Transverse colon (tissue), 4 donors: ENCODE measurements at places on chromosomes 16 and 17.

- DNase-seq: no peak
- H3K27me3 ChIP-seq: no peaks in the 10 kb centered on the region
- no peaks in the 10 kb centered on the region for H3K36me3 ChIP-seq
- no peaks in the 10 kb centered on the region for H3K4me1 ChIP-seq
Measured at GRCh38 chr16:24723663-24724062, 5.8 kb upstream of the TNRC6A start.

DNA sequence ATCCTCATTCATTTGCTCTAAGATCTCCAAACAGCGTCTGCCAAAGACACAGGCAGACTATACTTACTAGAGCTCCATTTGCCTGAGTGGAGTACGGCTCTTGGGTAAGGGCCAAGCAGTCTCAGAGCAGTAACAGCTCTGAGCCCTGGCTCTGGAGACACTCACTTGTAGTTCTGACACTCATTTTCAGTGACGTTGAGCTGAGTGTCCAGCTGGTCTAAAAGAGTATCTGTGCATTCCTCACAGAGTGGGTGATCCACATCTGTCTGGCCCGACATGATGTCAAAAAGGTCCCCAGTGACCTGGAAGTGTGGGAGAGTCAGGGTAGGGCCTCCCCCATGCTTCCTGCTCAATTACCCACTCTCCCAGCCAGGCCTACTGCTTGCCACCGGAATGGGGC lies 5.7 kb downstream of the BECN1 start:
- H3K4me3 ChIP-seq: no peak overlapping the region
- no peak overlapping the region for H3K27ac ChIP-seq
- H3K27me3 ChIP-seq: no peaks in the 10 kb centered on the region
- H3K4me1 ChIP-seq: peaks cover 10% of the 10 kb centered on the region

GRCh38 chr17:49944273-49944870 lies 24.6 kb upstream of the DLX4 start:
- peaks cover 86% of the 10 kb centered on the region for H3K27me3 ChIP-seq
- no peaks in the 10 kb centered on the region for H3K36me3 ChIP-seq
- no peak overlapping the region for H3K4me3 ChIP-seq
- DNase-seq: no peak
- no peak overlapping the region for H3K27ac ChIP-seq
- H3K4me1 ChIP-seq: no peaks in the 10 kb centered on the region

DNA sequence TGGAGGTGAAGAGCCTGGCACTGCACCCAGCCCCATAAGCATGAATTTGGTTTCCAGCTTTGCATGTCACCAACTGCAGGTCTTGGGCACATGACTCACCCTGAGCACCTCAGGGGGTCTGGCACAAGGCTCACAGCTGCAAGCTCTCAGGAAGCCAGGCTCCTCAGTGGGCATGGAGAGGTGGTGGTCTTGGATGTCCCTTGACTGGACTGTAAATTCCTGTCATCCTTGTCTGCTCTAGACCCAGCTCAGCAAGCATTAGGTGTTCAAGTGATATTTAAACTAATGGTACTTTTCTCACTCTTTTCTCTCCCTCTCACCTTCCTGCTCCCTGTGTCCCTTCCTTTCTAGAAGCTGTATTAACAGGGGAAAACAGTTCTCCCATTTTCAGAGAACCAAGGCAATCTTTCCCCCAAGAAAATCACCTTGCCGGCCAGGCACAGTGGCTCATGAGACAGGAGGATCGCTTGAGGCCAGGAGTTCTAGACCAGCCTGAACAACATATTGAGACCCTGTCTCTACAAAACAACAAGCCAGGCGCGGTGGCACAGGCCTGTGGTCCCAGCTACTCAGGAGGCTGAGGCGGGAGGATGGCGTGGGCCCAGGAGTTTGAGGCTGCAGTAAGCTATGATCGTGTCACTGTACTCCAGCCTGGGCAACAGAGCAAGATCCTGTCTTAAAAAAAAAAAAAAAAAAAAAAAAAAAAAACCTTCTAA lies 5.1 kb upstream of the KIFC3 start:
- peaks cover 39% of the 10 kb centered on the region for H3K27me3 ChIP-seq
- H3K27ac ChIP-seq: peak overlapping the region; percentile 43
- no peak overlapping the region for H3K4me3 ChIP-seq

- no peaks in the 10 kb centered on the region for H3K4me1 ChIP-seq
- H3K27me3 ChIP-seq: no peaks in the 10 kb centered on the region
- DNase-seq: no peak
- no peak overlapping the region for H3K27ac ChIP-seq
- H3K36me3 ChIP-seq: no peaks in the 10 kb centered on the region
- H3K4me3 ChIP-seq: no peak overlapping the region
Measured at GRCh38 chr16:55041540-55042234, 111.0 kb downstream of the IRX5 start.

- no peaks in the 10 kb centered on the region for H3K4me1 ChIP-seq
- H3K27me3 ChIP-seq: no peaks in the 10 kb centered on the region
- no peak for DNase-seq
- no peak overlapping the region for H3K27ac ChIP-seq
- H3K4me3 ChIP-seq: no peak overlapping the region
- no peaks in the 10 kb centered on the region for H3K36me3 ChIP-seq
Measured at GRCh38 chr16:66129196-66129595, 237.3 kb upstream of the CDH5 start.

DNA sequence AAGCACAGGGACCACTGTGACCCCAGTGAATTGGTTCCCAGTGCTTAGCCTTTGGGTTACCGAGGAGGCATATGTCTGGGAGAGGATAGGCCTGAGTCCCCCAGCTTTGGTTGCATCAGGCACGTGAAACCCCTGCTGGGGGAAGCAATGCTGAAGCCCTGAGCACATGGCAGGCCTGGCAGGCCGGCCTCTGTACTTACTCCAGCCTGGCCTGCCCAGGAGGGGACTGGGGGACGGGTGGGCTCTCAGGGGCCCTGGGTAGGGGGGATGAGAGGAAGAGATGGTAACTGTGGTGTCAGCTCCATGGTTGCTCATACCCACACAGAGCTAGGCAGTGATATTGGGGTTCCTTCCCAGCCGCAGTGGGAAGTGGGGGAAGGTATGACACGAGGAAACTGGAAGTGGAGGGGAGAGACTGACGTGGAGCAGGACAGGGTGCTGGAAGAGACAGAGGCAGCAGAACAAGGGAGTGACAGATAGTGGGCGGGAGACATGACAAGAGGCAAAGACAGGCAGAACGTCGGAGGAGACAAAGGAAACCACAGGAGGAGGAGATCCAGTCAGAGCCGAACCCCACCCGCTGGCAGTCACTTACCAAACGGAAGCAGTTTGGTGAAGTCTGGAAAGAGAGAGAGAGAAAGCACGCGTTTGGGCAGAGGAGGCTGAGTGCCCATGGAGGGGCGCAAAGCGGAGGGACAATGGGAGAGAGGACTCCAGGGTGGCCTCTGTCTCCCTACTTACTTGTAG lies 9.1 kb downstream of the TMEM208 start:
- peaks cover 9% of the 10 kb centered on the region for H3K4me1 ChIP-seq
- H3K27me3 ChIP-seq: no peaks in the 10 kb centered on the region
- peaks cover 19% of the 10 kb centered on the region for H3K36me3 ChIP-seq
- H3K4me3 ChIP-seq: no peak overlapping the region
- no peak overlapping the region for H3K27ac ChIP-seq
- DNase-seq: no peak

GRCh38 chr17:57535249-57535966 lies 209.7 kb downstream of the CCDC182 start:
- no peaks in the 10 kb centered on the region for H3K27me3 ChIP-seq
- peak; percentile 20 for DNase-seq
- no peak overlapping the region for H3K27ac ChIP-seq
- no peak overlapping the region for H3K4me3 ChIP-seq
- H3K36me3 ChIP-seq: no peaks in the 10 kb centered on the region

GRCh38 chr17:71799657-71800056 lies 321.2 kb upstream of the SOX9 start:
- H3K4me1 ChIP-seq: no peaks in the 10 kb centered on the region
- H3K36me3 ChIP-seq: no peaks in the 10 kb centered on the region
- no peak for DNase-seq
- H3K4me3 ChIP-seq: no peak overlapping the region
- no peak overlapping the region for H3K27ac ChIP-seq

DNA sequence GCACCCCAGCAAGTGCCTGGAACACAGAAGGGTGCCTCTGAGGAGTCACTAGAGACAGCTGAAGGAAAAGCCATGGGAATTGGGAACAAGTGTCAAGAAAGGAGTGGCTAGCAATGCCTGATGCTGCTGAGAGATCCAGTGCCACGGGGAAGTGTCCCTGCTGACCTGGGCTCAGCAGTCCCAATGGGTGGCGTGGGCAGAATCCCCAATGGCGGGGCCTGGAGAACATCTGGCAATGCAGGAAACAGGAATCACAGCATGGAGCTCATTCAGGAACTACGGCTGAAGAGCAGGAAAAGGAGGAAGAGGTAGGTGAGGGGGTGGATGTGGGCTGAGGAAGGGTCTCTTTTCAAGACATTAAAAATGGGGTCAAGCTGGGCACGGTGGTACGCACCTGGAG lies 30.1 kb downstream of the UBE2O start:
- H3K4me1 ChIP-seq: peaks cover 4% of the 10 kb centered on the region
- no peaks in the 10 kb centered on the region for H3K27me3 ChIP-seq
- H3K36me3 ChIP-seq: no peaks in the 10 kb centered on the region
- no peak overlapping the region for H3K27ac ChIP-seq
- no peak overlapping the region for H3K4me3 ChIP-seq

DNA sequence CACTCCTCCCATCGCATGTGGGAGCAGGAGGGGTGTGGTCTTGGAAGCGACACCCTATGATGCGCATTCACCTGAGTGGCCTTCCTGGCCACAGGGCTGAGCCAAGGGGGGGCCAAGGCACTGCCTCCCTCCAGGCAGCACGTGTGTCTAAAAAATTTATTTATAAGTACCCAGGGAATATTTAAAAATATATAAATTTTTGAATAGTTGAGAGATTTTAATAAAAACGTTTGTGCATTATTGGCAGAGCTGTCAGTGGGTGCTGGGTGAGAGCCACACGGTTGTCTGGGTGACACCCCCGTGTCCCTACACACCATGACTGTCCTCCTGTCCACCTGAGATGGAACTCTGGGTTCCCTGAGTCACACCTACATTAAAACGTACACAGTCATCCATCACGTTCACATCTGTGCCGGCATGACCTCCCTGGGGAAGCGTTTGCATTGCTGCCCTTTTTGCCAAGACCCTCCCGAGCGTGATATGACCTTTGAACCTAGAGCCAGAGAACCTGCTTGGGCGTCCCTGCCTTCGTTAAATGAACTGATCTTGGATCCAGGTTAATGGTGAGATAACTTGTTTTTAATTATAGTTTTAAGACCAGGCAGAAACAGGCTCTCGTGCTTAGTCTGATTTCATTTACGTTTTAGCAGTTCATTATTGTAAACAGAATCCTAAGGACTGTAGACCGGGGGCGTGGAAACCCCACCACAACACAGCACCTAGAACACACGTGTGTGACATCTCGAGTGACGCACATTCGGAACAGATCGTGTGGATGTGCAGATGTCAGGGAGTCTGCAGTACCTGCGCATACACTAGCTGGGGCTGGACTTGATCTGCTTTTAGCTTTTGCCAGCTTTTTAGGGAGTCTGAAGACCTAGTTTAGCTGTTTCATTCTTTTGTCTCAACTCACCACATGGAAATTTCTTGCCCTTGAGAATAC lies 192.8 kb upstream of the CHMP6 start:
- H3K4me3 ChIP-seq: no peak overlapping the region
- no peaks in the 10 kb centered on the region for H3K27me3 ChIP-seq
- DNase-seq: no peak
- H3K4me1 ChIP-seq: peaks cover 7% of the 10 kb centered on the region
- no peak overlapping the region for H3K27ac ChIP-seq

GRCh38 chr17:70256751-70257150 lies 87.4 kb downstream of the KCNJ2 start:
- H3K4me3 ChIP-seq: no peak overlapping the region
- H3K27ac ChIP-seq: no peak overlapping the region
- no peaks in the 10 kb centered on the region for H3K27me3 ChIP-seq

DNA sequence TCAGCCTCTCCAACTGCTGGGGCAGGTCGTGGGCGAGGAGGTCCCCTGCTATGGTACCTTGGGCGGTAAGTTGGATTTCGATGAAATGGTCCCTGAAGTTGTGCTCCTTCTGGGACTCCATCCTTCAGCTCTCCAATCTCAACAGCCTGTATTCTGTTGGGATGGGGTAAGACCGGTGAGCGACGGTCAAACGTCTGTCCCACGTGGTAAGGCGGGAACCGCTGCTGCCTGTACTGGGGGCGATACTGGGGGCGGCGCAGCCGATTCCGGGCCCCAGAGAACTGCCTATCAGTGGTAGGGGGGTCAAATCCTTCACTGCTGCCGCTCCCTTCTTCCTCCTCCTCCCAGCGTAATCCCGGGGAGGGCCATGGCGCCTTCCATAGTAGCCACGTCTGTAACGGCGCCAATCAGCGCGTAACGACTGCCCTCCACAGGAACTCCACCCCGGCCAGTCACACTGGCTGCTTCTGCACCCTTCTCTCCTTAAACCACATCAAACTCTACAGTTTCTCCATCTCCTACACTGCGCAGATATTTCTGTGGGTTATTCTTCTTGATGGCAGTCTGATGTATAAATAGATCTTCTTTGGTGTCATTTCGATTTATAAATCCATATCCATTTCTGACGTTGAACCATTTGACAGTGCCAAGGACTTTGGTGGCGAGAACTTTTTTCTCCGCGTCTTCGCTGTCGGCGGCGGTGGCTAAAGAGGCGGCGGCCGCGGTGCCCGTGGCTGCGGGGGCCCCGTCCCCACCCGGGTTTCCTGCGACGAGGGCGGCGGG lies 41.1 kb downstream of the AHSP start:
- H3K27ac ChIP-seq: no peak overlapping the region
- peak overlapping the region; percentile 48 for H3K4me3 ChIP-seq
- peaks cover 47% of the 10 kb centered on the region for H3K27me3 ChIP-seq
- no peaks in the 10 kb centered on the region for H3K4me1 ChIP-seq

DNA sequence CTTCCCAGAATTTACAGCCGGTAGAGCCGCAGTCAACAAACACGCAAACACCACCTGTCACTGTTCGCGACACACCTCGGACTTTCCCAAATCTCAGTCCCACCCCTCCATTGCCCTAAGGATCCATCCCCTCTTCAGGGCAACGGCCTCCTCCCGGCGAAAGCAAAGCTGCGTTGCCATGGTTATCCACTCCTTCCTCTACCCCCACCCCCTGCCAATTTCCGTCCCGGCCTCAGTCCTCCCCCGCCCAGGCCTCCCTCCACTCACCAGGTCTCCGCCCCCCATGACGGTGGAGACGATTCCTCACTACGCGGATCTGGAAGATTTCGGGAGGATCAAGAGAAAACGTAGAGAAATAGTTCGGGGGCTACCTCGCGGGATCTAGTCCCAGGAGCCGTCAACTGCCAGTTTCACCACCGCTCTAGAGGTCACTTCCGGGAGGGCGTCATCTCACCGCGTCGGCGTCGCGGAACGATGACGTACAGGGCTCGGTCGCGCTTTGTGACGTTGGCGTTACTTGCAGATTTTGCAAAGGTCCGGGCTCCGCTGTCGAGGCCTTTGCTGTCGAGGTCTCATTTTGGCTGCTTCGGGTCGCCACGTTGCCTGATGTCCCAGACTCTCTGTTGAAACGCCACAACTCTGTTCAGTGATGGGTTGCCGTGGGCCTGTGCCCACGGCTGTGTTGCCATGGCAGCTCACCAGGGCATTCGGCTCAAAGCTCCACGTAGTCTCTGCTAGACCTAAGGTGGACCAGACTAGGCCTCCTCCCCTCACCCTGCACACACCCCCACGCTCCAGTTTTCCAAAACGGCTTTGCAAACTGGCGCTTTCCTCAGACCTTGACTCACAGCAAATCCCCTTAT lies at the start of gene CWC25:
CWC25 (minus strand) TSS at position 423 of the 863 bp plus-strand sequence; CDS start at position 285, 138 bp downstream.
- no peaks in the 10 kb centered on the region for H3K36me3 ChIP-seq
- no peaks in the 10 kb centered on the region for H3K27me3 ChIP-seq
- peak within 1 kb of the TSS; percentile 69 for H3K4me3 ChIP-seq
- H3K27ac ChIP-seq: peak within 1 kb of the TSS; percentile 93
- peak; percentile 97 for DNase-seq

- H3K4me1 ChIP-seq: peaks cover under 1% of the 10 kb centered on the region
- H3K27ac ChIP-seq: no peak overlapping the region
- H3K36me3 ChIP-seq: no peaks in the 10 kb centered on the region
- peaks cover 12% of the 10 kb centered on the region for H3K27me3 ChIP-seq
- DNase-seq: no peak
Measured at GRCh38 chr16:88926374-88926990, 50.5 kb downstream of the CBFA2T3 start.
